ENCODE measurements at places on chromosomes 1 and 21. TPM values are rescaled to one million over a fixed set of nuclear protein-coding genes. Genes with fewer than 3 reads are reported as not detected.
A peak's percentile ranks its signal among the peaks of the same experiment; 100 is the strongest.

GRCh38 chr1:157515141-157515540, 37.2 kb downstream of the FCRL5 start:
- H3K4me1 ChIP-seq = no peaks in the 10 kb centered on the region
- DNase-seq = no peak
- no peak overlapping the region for H3K4me3 ChIP-seq
- no peaks in the 10 kb centered on the region for H3K36me3 ChIP-seq
- no peaks in the 10 kb centered on the region for H3K27me3 ChIP-seq

DNA sequence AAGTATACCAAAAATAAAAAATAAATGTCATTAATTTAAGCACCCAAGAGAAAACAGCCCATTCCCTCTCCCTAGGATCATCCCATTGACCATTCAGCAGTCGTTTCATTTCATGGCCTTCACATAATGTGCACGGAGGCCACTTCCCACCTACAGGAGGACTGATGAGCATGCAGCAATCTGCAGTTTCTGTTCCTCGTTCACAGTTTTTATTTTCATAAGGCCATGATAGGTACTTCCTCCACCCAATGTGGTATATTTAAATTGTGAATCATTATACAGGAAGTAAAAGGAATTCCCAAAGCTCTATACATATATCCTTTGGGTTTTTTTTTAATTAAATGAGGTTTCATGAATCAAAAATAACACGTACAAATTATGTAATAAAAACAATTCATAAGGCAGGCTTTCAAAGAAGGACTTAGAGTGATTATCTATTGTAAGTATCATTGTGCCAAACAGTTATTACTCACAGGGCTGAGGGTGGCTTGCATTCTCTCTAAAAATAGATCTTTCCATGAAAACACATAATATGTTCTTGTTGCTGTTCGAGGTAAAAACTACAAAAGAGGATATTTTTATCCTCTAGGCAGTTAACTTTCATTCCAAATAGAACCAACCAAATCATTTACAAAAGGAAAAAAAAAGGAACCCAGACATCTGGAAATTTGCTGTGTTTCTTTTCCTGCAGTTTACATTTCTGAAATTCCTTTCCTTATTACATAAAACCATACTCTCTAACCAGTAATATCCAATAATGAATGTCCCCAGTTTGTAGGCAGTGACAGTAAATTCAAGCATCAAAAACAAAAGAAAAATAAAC, 27.5 kb upstream of the SLC44A3 start:
- peak overlapping the region; percentile 28 for H3K4me3 ChIP-seq
- H3K27ac ChIP-seq = peak overlapping the region; percentile 67
- DNase-seq = no peak
- no peaks in the 10 kb centered on the region for H3K27me3 ChIP-seq

DNA sequence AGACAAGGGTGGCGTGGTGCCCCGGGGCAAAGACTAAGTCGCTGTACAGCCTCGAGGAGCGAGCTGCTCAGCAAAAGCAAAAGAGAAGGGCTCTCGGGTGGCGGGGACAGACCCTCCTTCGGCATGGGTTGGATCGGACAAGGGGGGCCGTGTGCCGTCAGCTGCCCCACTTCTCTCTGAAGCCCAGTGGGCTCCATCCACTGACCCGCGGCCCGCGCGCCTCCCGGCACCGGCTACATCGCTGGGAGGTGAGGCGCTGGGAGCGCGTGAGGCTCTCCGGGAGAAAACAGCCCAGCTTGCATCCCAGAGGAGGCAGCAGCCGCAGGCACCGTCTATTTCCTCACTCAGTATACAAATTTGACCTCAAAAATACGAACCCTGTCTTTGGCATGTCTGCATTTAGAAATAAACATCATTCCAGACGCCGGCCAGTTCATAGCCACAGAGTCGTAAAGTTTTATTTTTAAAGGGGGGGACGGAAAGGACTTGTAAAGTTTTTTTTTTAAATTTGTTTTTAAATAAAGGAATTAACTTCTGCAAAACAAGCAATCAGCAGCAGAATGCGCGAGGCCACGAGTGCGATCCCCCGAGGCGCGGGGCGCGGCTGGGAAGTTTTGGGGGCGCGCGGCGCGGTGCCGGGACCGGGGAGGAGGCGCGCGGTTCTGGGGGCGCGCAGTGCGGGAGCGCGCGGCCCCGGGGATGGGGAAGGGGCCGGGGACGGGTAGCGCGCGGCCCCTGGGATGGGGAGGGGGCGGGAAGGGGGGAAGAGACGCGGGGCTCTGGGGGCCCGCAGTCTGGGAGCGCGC, 689 bp upstream of the GPR137B start:
- H3K4me3 ChIP-seq = peak overlapping the region; percentile 77
- peaks cover 12% of the 10 kb centered on the region for H3K4me1 ChIP-seq
- no peaks in the 10 kb centered on the region for H3K27me3 ChIP-seq
- H3K27ac ChIP-seq = no peak overlapping the region
- no peak for DNase-seq
- no peaks in the 10 kb centered on the region for H3K36me3 ChIP-seq

GRCh38 chr1:80163686-80164085, 1157.2 kb upstream of the ADGRL4 start:
- no peak overlapping the region for H3K4me3 ChIP-seq
- H3K4me1 ChIP-seq = no peaks in the 10 kb centered on the region
- no peak for DNase-seq
- H3K36me3 ChIP-seq = no peaks in the 10 kb centered on the region

GRCh38 chr1:98054786-98055185, 134.0 kb upstream of the DPYD start:
- no peaks in the 10 kb centered on the region for H3K36me3 ChIP-seq
- DNase-seq = no peak
- no peak overlapping the region for H3K4me3 ChIP-seq

- H3K27me3 ChIP-seq = no peaks in the 10 kb centered on the region
- H3K4me1 ChIP-seq = peaks cover 6% of the 10 kb centered on the region
- no peaks in the 10 kb centered on the region for H3K36me3 ChIP-seq
- H3K4me3 ChIP-seq = peak overlapping the region; percentile 72
- no peak for DNase-seq
- no peak overlapping the region for H3K27ac ChIP-seq
These were observed 407 bp downstream of the WNT4 start for GRCh38 chr1:22142315-22143064.

- DNase-seq = no peak
- H3K27me3 ChIP-seq = no peaks in the 10 kb centered on the region
- no peak overlapping the region for H3K4me3 ChIP-seq
- H3K27ac ChIP-seq = no peak overlapping the region
These were observed 80.6 kb downstream of the LBR start for GRCh38 chr1:225347123-225347683.

GRCh38 chr21:46040707-46041106, 57.2 kb upstream of the COL6A2 start:
- no peak overlapping the region for H3K4me3 ChIP-seq
- H3K27ac ChIP-seq = no peak overlapping the region
- no peaks in the 10 kb centered on the region for H3K36me3 ChIP-seq
- H3K27me3 ChIP-seq = no peaks in the 10 kb centered on the region
- DNase-seq = no peak

GRCh38 chr1:221725735-221726672, 15.9 kb downstream of the DUSP10 start:
- no peak for DNase-seq
- peaks cover 32% of the 10 kb centered on the region for H3K4me1 ChIP-seq
- no peaks in the 10 kb centered on the region for H3K27me3 ChIP-seq
- no peaks in the 10 kb centered on the region for H3K36me3 ChIP-seq
- H3K27ac ChIP-seq = peak overlapping the region; percentile 20

GRCh38 chr1:170214117-170215032, 68.6 kb downstream of the NTMT2 start:
- no peak for DNase-seq
- H3K27me3 ChIP-seq = no peaks in the 10 kb centered on the region
- no peaks in the 10 kb centered on the region for H3K36me3 ChIP-seq
- peak overlapping the region; percentile 22 for H3K4me3 ChIP-seq

- peaks cover 79% of the 10 kb centered on the region for H3K4me1 ChIP-seq
- peak overlapping the region; percentile 56 for H3K4me3 ChIP-seq
- H3K27ac ChIP-seq = peak overlapping the region; percentile 93
- no peaks in the 10 kb centered on the region for H3K36me3 ChIP-seq
- no peaks in the 10 kb centered on the region for H3K27me3 ChIP-seq
These were observed 4.9 kb downstream of the AHDC1 start for GRCh38 chr1:27598902-27599528.

DNA sequence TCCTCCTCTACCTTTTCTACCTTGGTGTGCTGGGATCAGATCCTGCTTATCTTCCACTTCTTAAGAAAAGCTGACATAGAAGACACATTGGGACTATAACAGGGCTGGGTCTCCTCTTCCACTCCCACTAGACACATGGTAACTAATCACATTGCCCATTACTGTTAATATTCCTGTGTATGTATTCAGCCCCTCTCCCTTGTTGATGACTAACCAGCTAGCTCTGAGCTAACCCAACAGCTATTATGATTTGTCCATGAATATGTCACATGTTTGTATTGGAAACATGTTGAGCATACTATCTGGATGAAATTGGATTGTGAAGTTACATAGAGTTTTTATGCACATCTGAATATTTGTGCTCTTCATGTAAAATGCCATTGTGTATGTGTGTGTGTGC, 52.9 kb downstream of the MPZL1 start:
- peaks cover 36% of the 10 kb centered on the region for H3K4me1 ChIP-seq
- no peak for DNase-seq
- no peak overlapping the region for H3K4me3 ChIP-seq
- no peaks in the 10 kb centered on the region for H3K27me3 ChIP-seq
- peaks cover 2% of the 10 kb centered on the region for H3K36me3 ChIP-seq

GRCh38 chr21:31497914-31498313, 153.9 kb upstream of the TIAM1 start:
- H3K27me3 ChIP-seq = no peaks in the 10 kb centered on the region
- H3K27ac ChIP-seq = no peak overlapping the region
- DNase-seq = no peak
- no peak overlapping the region for H3K4me3 ChIP-seq
- H3K4me1 ChIP-seq = no peaks in the 10 kb centered on the region
- no peaks in the 10 kb centered on the region for H3K36me3 ChIP-seq

GRCh38 chr1:159915571-159916241, 9.6 kb downstream of the TAGLN2 start:
- no peak for DNase-seq
- H3K27me3 ChIP-seq = no peaks in the 10 kb centered on the region
- H3K4me3 ChIP-seq = no peak overlapping the region
- peak overlapping the region; percentile 63 for H3K27ac ChIP-seq
- peaks cover 29% of the 10 kb centered on the region for H3K36me3 ChIP-seq
- H3K4me1 ChIP-seq = peaks cover 11% of the 10 kb centered on the region

DNA sequence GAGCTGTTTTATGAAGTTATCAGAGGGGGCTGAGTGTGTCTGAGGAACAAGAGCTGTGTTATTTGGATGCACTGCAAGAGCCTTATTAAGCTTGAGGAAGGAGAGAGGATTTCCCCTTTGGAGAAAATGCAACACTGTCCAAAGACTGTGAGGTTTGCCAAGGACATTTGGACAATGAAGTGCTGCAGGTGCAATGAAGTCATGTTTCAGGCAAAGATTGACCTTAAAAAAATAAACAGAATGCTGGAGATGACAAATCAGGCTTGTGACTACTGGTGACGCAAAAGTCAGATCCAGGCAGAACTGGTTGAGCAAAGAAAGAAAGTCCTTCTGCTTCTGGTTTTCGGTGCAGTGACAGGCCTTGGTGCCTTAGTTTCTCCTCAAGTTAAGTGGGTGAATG, 125.2 kb upstream of the KIAA0040 start:
- H3K27ac ChIP-seq = no peak overlapping the region
- DNase-seq = no peak
- H3K36me3 ChIP-seq = no peaks in the 10 kb centered on the region

GRCh38 chr1:43632135-43632670, 17.7 kb upstream of the KDM4A start:
- no peak overlapping the region for H3K4me3 ChIP-seq
- H3K36me3 ChIP-seq = no peaks in the 10 kb centered on the region
- H3K27ac ChIP-seq = no peak overlapping the region
- no peak for DNase-seq
- H3K4me1 ChIP-seq = no peaks in the 10 kb centered on the region
- no peaks in the 10 kb centered on the region for H3K27me3 ChIP-seq

DNA sequence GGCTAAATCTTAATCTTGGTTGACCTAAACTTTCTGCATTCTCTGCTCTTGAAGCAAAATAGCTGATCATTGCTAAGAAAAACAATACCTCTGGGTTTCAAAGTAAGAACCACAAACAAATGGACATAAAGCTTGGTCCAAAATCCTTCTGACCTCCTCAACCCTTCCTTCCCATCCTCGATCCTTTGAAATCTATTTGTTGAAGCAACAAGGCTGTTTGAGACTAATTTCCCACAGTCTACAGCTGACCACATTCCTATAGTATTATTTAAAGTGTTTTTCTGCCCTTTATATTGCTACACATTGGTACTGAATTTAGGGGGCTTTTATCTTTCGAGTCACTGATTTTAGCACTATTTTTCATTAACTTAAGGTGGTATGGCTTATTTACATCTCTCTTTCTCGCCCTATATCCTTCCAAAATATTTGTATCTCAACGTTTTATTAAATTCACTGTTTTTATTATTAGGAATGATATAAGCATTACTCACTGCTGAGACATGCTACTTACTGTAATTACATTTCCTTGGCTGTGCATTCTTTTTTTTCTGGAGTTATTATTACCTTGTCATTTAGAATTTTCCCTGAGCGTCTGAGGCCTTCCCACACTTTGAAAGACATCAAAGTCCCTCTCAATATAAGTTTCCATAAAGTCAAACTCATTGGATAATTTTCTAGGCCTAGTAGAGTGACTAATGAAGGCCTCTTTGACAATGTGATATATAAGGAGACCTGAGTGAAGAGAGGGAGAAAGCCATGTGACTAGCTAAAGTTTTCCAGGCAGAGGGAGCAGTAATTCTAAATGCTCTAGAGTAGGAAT, 73.9 kb downstream of the RAB3GAP2 start:
- H3K4me3 ChIP-seq = no peak overlapping the region
- H3K4me1 ChIP-seq = peaks cover 7% of the 10 kb centered on the region
- no peak overlapping the region for H3K27ac ChIP-seq
- H3K27me3 ChIP-seq = no peaks in the 10 kb centered on the region
- H3K36me3 ChIP-seq = peaks cover 21% of the 10 kb centered on the region

DNA sequence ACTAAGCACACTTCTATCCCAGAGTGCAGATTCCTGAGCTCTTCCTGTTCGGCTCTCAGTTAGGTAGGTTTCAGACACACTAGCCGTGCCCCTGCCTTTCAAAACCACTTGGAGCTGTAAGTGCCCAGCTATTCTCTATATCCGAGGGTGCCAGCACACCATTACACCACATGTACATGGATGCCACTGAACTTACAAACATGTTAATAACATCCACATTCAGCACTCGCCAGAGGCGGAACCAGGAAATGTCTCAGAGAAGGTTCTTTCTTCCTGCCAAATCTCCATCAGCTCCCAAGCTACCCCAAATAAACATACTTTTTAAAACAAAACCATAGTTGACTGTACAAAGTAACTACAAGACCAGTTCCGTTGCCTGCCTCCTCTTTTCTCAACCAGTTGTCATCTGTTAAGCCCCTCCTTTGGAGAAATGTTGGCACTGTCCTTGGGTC, 78.4 kb upstream of the CTTNBP2NL start:
- H3K4me1 ChIP-seq = no peaks in the 10 kb centered on the region
- no peak for DNase-seq
- H3K4me3 ChIP-seq = no peak overlapping the region
- no peaks in the 10 kb centered on the region for H3K36me3 ChIP-seq
- no peaks in the 10 kb centered on the region for H3K27me3 ChIP-seq
- H3K27ac ChIP-seq = no peak overlapping the region

HSF2BP gene
- 0.78 TPM for total RNA-seq

KCNE2 gene
- not detected for total RNA-seq

ATP5IF1 gene
- 90.2 TPM for total RNA-seq

NMNAT2 gene
- total RNA-seq = 0.68 TPM

EPHX1 gene
- total RNA-seq = 77.6 TPM

ZBTB40 gene
- 36.4 TPM for total RNA-seq

VASH2 gene
- 0.42 TPM for total RNA-seq

CYP4X1 gene
- total RNA-seq = 47.9 TPM

TIAM1 gene
- 15.2 TPM for total RNA-seq

SPATA45 gene
- total RNA-seq = not detected
